Mesenteric fat pad (tissue), 1 donor: ENCODE measurements at places on chromosomes 11 and 22. TPM values are rescaled to one million over a fixed set of nuclear protein-coding genes. Genes with fewer than 3 reads are reported as not detected.

Gene CARD16
- total RNA-seq: 9.8 TPM

Gene APOL6
- 99.8 TPM for total RNA-seq

Gene OR52H1
- total RNA-seq: not detected

Gene ISX
- not detected for total RNA-seq

Gene CD248
- 810 TPM for total RNA-seq

Gene BIK
- not detected for total RNA-seq

Gene EMID1
- total RNA-seq: 1.4 TPM

Gene CCDC89
- 0.84 TPM for total RNA-seq

Gene RIN1
- total RNA-seq: 6.5 TPM

Gene CADM1
- total RNA-seq: 14.8 TPM

Gene ACTN3
- total RNA-seq: 0.10 TPM

Gene EFCAB6
- total RNA-seq: 1.3 TPM

Gene HBE1
- total RNA-seq: not detected

Gene CHRM4
- total RNA-seq: not detected

Gene ACAT1
- total RNA-seq: 95.9 TPM

Gene RAB36
- 3.2 TPM for total RNA-seq

Gene SYT8
- not detected for total RNA-seq

Gene SCUBE2
- 29.2 TPM for total RNA-seq

Gene CYTH4
- 44.7 TPM for total RNA-seq

Gene ELF5
- total RNA-seq: not detected

Gene SCGB2A2
- not detected for total RNA-seq

Gene OR8D1
- total RNA-seq: not detected

Gene MRGPRX4
- not detected for total RNA-seq

Gene RNF215
- total RNA-seq: 9.1 TPM

Gene GPR137
- 19.9 TPM for total RNA-seq

Gene PTPN5
- 1.1 TPM for total RNA-seq

Gene RASGRP2
- 22.0 TPM for total RNA-seq

Gene PHOX2A
- not detected for total RNA-seq

Gene SCGB1C1
- not detected for total RNA-seq

Gene OAF
- 68.4 TPM for total RNA-seq

Gene DSCAML1
- total RNA-seq: 0.45 TPM

Gene GSTT2B
- 3.8 TPM for total RNA-seq

Gene C11orf68
- total RNA-seq: 33.4 TPM

Gene OR52A1
- not detected for total RNA-seq

Gene DCHS1
- 23.0 TPM for total RNA-seq

Gene TECTA
- 0.84 TPM for total RNA-seq

Gene OR56B4
- total RNA-seq: not detected

Gene SLC37A2
- total RNA-seq: 17.5 TPM
